Anterior cingulate cortex (tissue), 58 donors: ENCODE measurements at places on chromosomes 16 and 17.

GRCh38 chr16:85364323-85365040 lies 248.6 kb upstream of the GSE1 start:
- no peak for DNase-seq

GRCh38 chr17:80968602-80969029 lies 23.0 kb upstream of the CHMP6 start:
- peak; percentile 73 for DNase-seq

DNA sequence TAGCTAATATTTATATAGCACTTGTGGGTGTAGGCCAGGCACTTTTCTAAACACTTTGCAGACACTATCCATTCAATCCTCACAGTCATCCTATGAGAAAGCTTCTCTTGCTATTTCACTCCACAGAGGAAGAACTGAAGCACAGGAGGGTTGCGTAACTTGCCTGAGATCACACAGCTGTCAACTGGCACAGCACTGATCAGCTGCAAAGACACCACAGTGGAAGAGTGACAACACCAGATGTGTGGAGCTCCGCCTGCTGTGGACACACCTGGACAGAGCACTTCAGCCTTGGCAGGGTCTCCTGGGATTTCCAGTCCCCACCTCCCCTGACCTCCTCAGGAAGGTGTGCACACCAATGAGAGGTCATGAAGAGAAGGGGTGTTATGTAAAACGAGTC lies 13.3 kb upstream of the CNEP1R1 start:
- DNase-seq: no peak

- peak; percentile 88 for DNase-seq
Measured at GRCh38 chr17:50151937-50152547, 1.6 kb upstream of the PPP1R9B start.

DNA sequence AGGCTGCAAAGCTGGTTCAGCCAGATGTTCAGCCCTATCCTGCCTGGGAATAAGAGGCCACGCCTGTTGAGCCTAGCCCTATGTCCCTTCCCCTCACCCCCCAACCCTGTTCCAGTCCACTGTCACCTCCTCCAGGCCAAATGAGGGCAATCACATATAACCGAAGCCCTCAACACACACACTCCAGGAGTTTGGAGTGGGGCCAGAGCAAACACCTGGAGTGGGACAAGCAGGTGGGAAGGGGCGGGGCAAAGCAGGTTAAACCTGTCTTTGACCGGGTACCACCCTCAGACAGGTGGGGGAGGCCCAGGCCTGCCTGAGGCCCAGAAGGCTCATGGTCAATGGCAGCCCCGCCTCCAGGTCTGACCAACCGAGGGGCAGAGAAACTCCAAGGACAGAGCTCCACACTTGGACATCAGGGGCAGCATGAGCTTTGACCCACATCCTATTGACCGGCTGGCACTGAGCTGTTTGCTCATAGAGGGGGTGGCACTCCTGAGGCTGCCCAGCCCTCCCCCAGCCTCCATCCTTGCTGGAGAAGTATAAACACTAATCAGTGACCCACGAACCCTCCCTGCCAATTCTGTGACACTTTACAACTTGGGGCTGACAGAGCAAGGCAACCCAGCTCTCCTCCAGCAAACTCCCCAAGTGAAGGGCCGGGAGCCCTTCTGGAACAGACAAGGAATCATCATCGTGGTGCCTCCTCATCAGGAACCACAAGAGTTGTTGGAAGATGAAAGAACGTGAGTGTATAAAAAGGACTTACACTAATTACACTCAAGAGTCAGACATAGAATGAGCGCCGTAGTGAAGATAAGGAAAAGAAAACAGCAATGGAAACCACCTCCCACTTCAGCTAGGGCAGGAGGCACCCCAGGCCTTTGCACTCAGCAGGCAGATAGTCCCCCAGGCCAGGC lies 1.5 kb downstream of the ESRP2 start:
- no peak for DNase-seq

GRCh38 chr17:17201907-17202306 lies 4.2 kb downstream of the PLD6 start:
- no peak for DNase-seq

- DNase-seq: no peak
Measured at GRCh38 chr17:29591146-29591736, 1.7 kb upstream of the ANKRD13B start.

- DNase-seq: no peak
Measured at GRCh38 chr17:66514227-66514806, 211.9 kb downstream of the PRKCA start.

- DNase-seq: no peak
Measured at GRCh38 chr16:28531777-28532744, 6.7 kb downstream of the NUPR1 start.

- no peak for DNase-seq
Measured at GRCh38 chr17:17528696-17529652, 32.8 kb upstream of the RASD1 start.

- no peak for DNase-seq
Measured at GRCh38 chr16:68345351-68345810, 34.6 kb downstream of the PRMT7 start.
